Left renal pelvis (tissue), 4 donors: ENCODE measurements at places on chromosomes 1 and 21. TPM values are rescaled to one million over a fixed set of nuclear protein-coding genes. Genes with fewer than 3 reads are reported as not detected.

TRIM67 gene
- 0.14 TPM for polyA plus RNA-seq

PRAMEF4 gene
- not detected for polyA plus RNA-seq

NBPF4 gene
- polyA plus RNA-seq, result not detected

ZSWIM5 gene
- 7.9 TPM for polyA plus RNA-seq

TAL1 gene
- 6.2 TPM for polyA plus RNA-seq

DNA sequence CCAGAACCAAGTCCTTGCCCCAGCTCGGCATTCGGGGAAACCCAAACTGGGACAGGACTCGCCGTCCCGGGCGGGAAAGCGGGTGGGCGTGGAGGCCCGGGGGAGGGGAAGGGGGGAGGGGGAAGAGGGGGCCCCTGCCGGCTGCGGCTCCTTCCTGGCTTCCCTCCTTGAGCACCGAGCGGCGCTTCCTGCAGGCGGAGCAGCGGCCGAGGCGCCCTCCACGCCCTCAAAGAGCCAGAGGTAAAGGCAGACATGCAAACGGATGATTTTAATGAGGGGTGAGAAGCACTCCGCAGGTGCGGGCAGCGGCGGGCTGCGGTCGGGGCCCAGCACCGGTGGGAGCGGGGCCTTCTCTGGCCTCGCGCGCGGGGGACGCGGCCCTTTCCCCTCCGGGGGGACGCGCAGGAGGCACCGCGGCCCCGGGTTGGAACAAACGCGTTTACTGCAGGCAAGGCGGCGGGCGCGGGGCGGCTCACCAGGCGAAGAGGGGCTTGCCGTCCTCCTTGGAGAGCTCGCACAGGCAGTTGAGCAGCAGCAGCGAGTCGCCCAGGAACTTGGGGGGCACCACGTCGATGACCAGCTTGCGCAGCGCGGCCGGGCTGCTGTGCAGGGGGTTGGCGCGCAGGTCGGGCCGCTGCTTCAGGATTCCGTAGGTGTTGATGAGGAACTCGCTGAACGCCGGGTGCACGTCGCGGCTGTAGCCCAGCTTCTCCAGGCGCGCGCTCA is 5.7 kb upstream of the FTCD start:
- no peak for DNase-seq

- DNase-seq, result no peak
Observed at GRCh38 chr1:151692226-151692625, 24.4 kb downstream of the CELF3 start.

DNA sequence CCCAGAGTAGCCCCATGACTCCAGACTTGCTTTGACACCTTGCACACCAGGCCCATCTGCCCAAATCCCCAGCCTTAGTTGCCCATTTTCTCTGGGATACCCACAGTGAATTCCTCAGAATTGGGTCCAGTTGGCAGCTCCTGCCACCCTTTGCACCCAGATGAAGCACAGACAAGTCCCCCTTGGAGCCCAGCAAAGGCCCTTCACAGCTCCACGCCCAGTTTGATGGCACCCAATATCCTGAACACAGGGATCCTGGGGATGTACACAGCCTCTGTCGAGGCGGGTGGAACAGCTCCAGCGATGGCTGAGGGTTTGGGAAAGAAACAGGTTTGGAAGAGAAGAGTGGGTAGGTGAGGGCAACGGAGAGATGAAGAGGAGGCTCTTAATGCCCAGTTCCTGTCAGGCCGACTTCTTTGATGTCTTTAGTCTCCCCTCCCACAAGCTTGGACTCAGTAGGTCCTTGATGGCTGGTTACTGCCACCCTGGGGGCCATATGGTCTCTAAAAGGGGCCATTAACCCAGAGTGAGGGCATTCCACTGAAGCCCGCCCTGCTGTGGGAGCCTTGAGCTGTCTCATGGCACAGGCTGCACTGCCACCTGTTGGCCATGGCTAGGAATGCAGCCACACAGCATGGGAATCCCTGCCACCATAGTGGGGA is 21.7 kb downstream of the TMEM53 start:
- DNase-seq, result no peak

DNA sequence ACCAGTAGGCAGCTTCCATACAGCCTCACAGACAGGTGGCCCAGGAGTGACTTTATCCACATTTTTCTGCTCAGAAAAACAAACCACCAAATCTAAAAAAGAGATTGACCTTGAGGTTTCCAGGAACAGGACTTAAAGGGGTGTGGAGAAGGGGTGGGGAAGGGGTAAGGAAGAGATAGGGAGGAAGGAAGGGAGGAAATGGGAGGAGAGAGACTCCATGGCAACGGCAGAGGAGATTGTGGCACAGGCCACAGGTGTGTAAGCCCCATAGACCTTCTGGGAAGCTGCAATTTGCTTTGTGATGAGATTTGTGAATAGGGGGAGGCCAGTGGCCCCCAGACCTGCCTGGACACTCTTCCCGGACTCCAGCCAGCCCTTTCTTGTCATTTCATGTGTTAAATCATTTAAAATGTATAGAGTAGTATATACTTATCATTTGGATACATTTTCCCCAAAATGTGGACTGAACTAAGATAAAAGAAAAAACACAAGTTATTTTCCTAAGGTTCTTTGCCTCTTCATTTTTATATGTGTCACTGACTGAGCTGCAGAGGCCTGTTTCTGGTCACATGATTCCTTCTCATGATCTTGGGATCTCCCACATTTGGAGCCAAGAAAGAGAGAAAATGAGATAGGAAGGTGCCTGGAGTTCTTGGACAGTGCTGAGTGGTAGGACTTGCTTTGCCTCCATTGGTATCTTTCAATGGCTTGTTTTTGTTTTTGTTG is 55.5 kb downstream of the CLIC6 start:
- no peak for DNase-seq

DNA sequence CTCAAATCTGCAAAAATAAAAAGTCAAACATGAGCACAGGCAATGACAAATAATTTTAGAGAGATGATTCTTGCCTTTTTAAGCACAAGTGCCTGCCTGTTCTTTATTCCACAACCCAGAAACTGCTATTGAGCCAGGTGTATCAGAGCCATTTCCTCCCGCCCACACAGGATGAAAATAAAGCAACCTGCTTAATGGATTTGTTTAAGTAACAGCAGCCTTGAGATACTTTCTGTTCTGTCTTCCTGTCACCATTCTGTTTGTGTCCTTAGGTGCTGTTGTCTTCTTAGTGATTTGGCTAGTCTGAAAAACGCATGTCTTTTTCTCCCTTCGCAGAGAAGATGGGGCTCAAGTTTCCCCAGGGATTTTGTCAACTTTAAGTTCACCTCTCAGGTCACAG is 11.4 kb downstream of the RPE65 start:
- no peak for DNase-seq

DNA sequence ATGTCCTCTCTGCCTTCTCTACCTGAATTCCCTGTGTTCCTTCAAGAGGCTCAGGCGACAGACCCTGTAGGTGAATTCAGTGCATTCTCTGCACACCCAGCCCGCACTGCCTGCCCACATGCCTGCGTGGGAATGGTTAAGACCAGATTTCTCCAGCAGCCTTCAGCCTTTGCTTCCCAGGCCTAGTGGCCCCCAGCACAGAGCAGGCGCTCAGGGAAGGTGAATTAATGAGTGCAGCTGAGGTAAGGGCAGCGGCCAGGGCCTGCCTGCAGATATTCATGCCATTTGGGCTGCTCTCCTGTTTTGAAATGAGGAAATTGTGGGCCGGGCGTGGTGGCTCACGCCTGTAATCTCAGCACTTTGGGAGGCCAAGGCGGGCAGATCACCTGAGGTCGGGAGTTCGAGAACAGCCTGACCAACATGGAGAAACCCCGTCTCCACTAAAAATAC is 45.5 kb downstream of the IER5 start:
- DNase-seq, result no peak

GRCh38 chr1:1303736-1304135 is 4.0 kb downstream of the ACAP3 start:
- DNase-seq, result no peak

DNA sequence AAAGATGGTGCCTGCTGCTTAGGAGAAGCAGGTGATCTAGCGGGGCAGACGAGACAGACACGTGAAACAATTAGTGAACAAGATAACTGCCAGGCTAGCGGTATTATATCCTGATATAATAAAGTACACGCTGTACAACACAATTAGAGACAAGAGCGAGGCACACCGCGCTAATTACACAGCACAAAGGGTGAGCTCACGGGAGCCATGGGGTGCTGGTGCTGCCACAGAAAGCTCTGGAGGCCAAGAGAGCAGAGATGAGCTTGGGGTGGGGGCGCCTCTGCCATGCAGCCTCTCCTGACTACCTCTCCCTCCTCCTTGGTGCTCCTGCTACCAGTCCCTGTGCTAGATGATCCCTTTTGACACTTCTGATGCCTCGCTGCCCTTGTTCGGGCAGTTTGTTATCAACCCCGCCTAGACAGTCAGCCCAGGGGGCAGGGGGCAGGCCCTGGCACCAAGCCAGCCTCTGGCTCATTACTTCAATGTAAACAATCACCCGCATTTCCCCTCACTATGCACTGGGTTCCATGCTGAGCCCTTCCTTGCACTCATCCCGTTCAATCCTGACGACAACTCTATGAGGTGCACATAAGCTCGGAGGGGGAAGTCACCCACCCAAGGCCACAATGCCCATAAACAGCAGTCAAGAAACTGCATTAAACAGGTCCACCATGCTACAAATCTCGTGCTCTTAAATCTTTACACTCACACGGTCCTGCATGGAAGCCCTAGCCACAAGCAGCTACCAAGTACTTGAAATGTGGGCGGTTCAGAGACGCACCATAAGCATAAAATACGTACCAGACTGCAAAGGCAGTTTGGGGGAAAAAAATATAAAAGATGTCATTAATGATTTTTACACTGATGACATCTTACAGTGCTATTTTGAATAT is 103.0 kb downstream of the SSBP3 start:
- DNase-seq, result no peak

DNA sequence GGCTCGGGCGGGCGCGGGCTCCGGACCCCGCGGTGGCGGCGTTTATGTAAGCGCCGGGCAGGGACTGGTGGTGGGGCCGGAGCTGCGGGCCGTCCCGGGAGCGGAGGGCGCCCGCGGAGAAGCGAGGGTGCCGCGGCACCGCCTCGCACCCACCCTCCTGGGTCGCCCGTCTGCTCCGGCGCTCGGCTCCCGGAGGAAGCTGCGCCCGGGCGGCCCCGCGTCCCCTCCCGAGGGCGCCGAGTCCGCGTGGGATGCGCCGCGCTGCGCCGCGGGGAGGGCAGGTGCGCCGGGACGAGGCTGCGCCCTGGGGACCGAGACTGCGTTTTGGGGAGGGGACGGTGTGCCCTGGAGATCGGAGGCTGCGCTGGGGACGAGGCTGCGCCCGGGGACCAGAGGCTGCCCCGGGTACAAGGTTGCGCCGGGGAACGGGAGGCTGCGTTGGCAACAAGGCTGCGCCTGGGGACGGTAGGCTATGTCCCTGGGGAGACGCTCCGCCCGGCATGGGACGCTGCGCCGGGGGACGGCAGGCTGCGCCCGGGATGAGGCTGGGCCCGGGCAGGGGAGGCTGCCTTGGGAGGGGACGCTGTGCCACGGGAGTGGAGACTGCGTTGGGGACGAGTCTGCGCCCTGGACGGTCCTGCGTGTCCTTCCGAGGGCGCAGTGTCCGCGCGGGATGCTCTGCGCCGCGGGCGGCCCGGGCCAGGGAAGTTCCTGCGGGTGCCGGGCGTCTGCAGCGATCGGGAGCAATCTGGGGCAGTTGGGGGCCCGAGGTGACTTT is 627 bp downstream of the ADARB1 start:
- no peak for DNase-seq
